ENCODE measurements at places on chromosomes 1 and 21. TPM values are rescaled to one million over a fixed set of nuclear protein-coding genes. Genes with fewer than 3 reads are reported as not detected.

Gene AGO3
- total RNA-seq: 12.5 TPM

Gene IL22RA1
- 16.0 TPM for total RNA-seq

DNA sequence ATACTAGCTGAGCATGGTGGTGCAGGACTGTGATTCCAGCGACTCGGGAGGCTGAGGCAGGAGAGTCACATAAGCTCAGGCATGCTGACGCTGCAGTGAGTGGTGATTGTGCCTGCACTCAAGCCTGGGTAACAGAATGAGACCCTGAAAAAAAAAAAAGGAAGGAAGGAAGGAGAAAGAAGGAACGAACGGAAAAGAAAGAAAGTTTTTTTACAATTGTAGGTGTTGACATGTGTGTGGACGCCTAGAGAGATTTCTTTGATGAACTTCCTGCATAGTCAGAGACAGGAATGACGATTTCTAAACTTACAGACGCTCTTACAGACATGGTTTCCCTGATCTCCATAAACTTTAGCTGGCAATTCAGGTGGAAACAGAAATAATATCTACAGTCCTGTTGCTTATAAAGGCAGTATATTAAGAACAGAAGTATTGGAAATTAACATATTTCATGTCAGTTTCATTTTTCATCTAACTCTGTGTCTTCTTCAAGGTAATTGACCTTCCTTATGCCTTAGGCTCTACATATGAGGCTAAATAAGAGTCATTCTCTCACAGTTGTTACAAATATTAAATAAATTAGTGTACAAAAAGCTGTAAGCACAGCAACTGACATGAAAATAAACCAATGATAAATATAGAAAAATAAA is 4.1 kb downstream of the SAMSN1 start:
- DNase-seq: no peak

DNA sequence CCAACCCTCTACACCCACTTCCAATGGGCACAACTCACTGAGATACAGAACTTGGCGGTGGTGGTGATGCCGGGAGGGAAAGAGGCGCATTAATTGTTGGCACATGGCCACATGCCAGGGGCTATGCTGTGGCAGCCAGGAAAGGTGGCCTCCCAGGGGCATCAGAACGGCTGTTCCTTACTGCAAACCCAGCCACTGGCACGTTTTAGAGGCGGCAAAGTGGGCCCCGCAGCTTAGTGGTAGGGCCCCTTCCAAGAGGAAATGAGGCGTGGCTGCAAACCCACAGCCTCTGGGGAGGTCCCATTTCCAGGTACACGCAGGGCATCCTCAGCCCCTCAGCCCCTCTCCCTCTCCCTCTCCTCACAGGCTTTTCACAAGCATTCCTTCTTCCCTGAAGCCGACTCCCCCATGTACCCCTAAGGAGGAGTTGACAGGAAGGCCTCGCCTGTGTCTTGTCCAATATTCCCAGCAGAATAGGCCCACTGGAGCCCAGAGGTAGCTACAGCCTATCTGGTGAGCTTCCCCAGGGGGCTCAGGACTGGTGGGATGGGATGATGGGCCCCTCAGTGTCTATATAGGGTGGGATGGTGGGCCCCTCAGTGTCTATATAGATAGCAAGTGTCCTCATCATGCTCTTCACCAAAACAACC is 166.2 kb downstream of the CLIC6 start:
- DNase-seq: no peak

- no peak for DNase-seq
Measured at GRCh38 chr1:169271098-169271497, 96.5 kb downstream of the NME7 start.

GRCh38 chr1:44103270-44104131 is 15.1 kb upstream of the KLF17 start:
- DNase-seq: no peak
